Mammary epithelial cell (primary cell): ENCODE measurements at places on chromosomes 3 and 15.

- DNase-seq: no peak
Measured at GRCh38 chr3:147257944-147258343, 148.4 kb downstream of the ZIC4 start.

GRCh38 chr3:179929091-179929529 is 107.6 kb downstream of the PEX5L start:
- peak; percentile 30 for DNase-seq

GRCh38 chr3:10233988-10234387 is 14.3 kb upstream of the TATDN2 start:
- no peak for DNase-seq

DNA sequence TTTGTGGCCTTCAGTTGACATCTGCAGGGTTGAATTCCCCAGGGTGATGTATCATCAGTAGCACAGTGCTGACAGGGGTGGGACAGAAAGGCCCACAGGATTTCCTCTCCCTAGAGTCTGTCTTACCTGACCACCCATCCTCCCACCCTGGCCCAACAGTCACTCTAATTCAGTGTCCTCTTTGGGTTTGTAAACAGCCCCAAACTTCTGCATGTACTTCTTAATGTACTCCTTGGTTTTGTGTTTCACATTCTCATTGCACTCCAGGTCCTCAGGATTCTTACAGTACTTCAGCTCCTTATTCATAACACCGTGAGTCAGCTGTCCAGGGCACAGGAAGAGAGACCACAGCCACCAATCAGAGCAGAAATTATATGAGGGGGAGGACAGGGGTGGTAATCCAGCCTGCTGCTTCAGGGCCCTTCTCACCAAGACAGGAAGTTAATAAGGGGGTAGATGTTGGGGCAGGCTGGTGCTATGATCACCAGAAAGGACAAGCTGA is 37.5 kb downstream of the NBEAL2 start:
- peak; percentile 76 for DNase-seq

- no peak for DNase-seq
Measured at GRCh38 chr3:187027531-187028278, 97.4 kb downstream of the ST6GAL1 start.
